ENCODE measurements at places on chromosomes 11 and 22. TPM values are rescaled to one million over a fixed set of nuclear protein-coding genes. Genes with fewer than 3 reads are reported as not detected.

The CNGA4 gene
- total RNA-seq: not detected

The BACE1 gene
- total RNA-seq: 47.4 TPM

The OR51B4 gene
- total RNA-seq: not detected

The POU2AF1 gene
- total RNA-seq: not detected

The ENTHD1 gene
- not detected for total RNA-seq

The ACRV1 gene
- total RNA-seq: not detected

The GRIA4 gene
- 13.6 TPM for total RNA-seq

The FOSL1 gene
- total RNA-seq: not detected

The GRK3 gene
- total RNA-seq: 12.4 TPM

Measured in glutamatergic neuron (in vitro differentiated cells).